ENCODE measurements at places on chromosomes 7 and 10. TPM values are rescaled to one million over a fixed set of nuclear protein-coding genes. Genes with fewer than 3 reads are reported as not detected.
A peak's percentile ranks its signal among the peaks of the same experiment; 100 is the strongest.

The FAM25C gene
- total RNA-seq, result not detected

The VSIR gene
- 274 TPM for total RNA-seq

The TAS2R3 gene
- total RNA-seq, result 0.43 TPM

The CFAP46 gene
- total RNA-seq, result 0.22 TPM

The SEMA3C gene
- 0.16 TPM for total RNA-seq

The PIK3CG gene
- 12.7 TPM for total RNA-seq

The AHR gene
- total RNA-seq, result 60.0 TPM

GRCh38 chr10:112115781-112116385 lies 67.7 kb downstream of the GPAM start:
- DNase-seq, result peak; percentile 14

- no peak for DNase-seq
These were observed 2.1 kb downstream of the CAV1 start for GRCh38 chr7:116526897-116527296.

GRCh38 chr7:77699056-77699455 lies 2.8 kb downstream of the RSBN1L start:
- no peak for DNase-seq

DNA sequence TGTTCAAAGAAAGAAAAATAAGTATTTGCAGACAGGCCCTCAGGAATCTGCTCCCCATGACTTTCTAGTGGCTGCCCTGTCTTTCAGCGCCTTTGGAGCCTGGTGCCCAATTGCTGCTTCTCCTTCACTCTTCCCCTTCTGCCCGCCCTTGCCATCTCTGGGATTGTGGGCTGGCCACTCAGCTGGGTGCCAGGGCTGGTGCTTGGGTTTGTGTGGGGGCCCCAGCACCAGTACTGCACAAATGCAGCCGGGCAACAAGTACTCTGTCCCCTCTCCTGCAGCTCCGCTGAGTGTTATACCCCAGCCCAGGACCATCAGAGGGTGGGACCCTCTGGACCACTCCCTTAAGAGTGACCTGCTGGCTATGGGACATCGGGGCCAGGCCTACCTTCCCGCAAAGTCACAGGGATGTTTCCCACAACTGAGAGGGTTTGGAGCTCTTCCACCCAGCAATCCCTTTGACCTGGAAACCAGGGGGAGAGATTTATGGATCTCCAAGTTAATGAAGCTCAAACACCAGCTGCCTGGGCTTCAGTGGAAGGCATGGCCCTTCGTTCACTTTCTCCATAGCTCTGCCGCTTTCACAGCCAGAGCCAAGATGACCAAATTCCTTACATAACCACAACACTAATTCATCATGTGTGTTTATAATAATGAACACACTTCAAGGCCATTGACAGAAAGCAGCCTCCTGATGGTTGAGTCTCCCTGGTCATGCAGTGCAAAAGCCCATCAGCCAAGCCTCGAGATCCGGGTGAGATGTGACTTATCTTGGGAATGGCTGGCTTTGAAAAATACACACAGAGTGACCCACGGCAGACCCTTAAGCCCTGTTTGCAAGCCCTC lies 313.9 kb upstream of the ZNF32 start:
- no peak for DNase-seq

DNA sequence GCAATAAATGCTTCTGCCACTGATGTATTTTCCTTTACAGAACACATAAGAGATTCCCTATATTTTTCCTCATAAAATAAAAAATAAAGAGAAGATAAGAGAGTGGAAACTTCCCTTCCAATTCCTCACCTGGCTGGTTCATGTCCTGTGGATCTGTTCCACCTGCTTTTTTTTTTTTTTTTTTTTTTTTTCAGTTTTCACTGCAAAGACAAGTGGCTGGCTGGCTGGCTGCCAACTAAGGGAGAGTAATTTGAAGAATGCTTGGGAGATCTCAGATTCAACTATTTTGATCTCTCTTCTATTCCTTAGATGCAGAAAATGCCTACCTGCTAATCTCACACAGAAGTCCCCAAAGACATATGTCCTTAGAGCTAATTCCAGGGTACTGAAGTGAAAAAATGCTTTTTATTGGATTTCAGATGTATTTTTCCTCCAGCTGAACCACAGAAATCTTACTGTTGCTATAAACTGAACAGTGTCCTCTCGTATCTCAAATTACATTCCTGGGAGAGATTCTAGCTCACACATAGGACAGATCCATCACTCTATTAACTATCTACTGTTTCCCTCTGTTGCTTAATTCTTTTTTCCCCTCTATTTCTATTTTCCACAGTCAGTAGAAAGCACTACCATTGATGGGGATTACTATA lies 120.8 kb downstream of the NRCAM start:
- DNase-seq, result no peak

- DNase-seq, result no peak
These were observed 252.5 kb downstream of the TNS3 start for GRCh38 chr7:47329320-47329926.

DNA sequence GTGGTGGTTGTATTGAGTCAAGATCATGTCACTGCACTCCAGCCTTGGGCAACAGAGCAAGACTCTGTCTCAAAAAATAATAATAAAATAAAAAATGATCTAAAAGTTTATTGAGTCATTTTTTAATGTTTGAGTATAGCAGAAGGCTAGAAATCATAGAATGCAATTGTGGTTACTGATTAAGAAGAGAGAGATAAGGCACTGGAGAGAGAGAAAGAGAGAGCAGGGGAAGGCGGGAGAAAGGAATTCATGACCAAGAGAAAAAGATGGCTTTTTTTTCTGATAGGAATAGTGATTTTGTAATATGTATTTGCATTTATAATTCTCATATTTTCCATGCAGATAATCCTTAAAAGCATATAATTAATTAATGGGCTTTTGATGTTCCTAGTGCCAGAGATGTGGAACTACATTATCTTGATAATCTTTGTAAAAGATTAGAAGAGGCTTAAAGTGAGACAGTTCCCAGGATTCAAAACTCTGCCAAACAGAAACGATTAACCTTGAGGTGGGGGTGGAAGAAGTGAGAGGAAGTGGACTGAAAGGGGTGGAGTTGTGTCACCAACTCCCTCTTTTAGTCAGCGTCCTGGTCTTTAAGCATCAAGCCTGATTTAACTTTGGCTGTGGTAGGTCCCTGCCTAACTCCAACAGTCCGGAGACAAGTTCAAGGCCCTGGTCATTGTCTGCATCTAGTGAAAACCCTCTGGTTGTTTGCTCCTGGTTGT lies 76.2 kb downstream of the CHN2 start:
- DNase-seq, result no peak

- no peak for DNase-seq
These were observed 275.4 kb downstream of the GLRX3 start for GRCh38 chr10:130411496-130412085.

DNA sequence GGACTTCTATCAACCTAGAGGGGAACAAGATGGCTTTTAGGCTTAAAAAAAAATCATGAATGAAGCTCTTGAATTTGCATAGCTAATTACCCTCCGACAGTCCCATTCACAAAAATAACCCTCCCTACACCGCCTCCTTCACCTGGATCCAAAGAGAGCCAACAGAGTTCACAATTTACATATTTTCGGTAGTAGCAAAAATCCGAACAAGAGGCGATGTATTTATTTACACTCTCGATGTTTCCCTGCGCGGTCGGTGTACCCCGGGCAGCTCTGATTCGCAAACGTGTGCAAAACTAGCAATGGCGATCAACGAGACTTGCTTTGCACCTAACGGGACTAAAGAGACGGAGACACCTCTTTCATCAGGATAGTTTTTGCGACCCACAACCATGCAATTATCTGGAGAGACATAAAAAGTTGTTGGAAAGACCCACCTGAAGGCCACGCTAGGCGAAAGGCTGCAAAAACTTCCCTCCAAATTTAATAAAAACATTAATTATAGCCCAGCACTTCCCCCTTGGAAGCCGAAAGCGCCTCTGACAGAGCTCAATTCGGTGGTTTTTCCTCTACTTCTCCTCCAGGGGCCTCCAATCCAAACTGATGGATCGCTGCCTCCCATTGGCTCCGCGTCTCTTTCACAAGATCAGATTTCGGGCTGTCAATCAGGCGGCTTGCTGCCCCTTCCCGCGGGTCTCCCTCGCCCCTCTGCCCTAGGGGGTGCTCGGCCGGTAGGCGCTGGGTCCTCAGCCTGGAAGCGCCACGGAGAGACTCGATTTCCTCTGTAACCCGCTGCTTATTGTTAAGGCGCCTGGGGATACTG lies at the start of gene ETV1:
Gene ETV1 (minus strand): TSS at position 541 of the 823 bp plus-strand sequence. CDS start 614 bp downstream, outside the sequence.
- DNase-seq, result no peak

GRCh38 chr10:63421591-63421990 lies 44.2 kb downstream of the JMJD1C start:
- no peak for DNase-seq

- DNase-seq, result no peak
These were observed 58.3 kb downstream of the ZNF518A start for GRCh38 chr10:96188421-96188820.

- DNase-seq, result no peak
These were observed 4.0 kb downstream of the MAFK start for GRCh38 chr7:1534330-1535099.

DNA sequence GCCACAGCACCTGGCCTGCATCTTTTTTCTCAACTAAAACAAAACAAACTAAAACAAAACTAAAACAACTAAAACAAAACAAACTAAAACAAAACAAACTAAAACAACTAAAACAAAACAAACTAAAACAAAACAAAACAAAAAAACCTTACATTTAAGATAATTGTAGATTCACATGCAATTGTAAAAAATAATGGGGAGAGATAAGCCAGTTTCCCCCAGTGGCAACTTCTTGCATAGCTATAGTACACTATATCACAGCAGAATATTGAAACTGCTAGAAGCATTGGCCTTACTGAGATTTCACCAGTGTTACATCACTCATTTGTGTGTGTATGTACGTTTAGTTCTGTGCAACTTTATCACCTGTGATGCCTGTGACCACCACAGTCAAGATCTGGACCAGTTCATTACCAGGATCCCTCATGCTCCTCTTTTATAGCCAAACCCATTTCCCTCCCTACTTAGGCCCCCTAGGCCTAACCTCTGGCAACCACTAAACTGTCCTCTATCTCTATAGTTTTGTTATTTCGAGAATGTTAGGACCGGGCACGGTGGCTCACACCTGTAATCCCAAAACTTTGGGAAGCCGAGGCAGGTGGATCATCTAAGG lies 9.3 kb downstream of the FXYD4 start:
- no peak for DNase-seq

GRCh38 chr7:34672430-34672829 lies 14.4 kb downstream of the NPSR1 start:
- no peak for DNase-seq

DNA sequence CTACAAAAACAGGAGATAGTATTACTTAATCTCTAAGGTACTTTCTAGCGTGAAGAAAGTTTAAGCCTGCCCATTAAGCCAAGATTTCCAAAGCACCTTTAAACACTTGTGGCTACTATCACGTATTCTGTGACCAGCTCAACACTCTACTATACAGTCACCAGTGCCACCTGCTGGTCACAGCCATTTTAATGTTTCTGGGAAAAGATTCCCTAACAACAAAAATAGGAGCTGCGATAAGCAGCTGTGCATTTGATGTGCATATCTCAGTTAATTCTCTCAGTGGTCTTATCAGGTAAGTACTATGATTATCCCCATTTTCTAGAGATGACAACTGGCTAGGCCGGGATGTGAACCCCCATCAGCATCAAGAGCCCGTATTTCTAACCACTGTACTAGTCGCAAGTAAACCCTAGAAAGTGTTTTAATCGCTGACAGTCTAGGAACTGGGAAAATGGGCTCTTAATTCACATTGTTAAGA lies 860 bp downstream of the SEC31B start:
- peak; percentile 59 for DNase-seq

GRCh38 chr10:35442028-35442427 lies 105.7 kb downstream of the CCNY start:
- no peak for DNase-seq

GRCh38 chr7:110754649-110755048 lies 336.3 kb upstream of the LRRN3 start:
- DNase-seq, result no peak

DNA sequence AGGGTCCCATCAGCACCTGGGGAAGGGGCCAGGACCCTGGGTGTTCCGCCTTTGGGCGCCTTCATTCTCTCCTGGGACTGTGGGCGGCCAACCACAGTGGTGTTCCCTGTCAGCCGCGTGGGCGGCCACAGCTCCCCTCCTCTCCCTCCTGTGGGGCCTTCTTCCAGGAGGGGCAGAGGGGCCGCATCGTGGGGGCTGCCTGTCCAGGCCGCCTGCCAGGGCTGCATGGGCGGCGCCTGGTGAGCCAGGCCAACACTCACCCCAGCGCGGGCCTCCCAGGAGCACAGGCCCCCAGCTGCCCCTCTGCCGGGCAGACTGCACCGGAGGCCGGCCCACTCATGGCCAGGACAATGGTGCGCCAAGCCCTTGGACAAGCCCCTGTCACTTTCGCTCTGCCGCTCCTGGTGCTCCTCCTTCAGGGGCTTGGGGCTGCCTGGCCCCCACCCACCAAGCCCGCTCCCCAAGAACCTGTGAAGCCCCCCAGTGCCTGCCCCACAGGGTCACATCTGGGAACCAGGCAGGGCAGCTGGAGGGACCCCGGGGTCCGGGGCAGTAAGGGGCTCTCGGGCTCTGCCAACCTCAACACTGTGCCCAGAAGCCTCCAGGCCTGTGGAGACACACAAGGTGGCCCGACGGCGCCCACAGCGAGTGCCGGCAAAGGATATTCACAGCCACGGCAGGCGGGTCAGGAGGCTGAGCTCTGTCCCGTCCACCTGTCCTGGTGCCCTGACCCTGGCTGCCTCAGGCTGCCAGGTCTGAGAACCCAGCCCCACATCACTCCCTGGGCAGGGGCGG lies 42.8 kb downstream of the AP5Z1 start:
- DNase-seq, result no peak

GRCh38 chr7:20005081-20005480 lies 212.1 kb downstream of the MACC1 start:
- DNase-seq, result no peak

GRCh38 chr10:48838834-48839233 lies 100.8 kb downstream of the LRRC18 start:
- DNase-seq, result no peak

- DNase-seq, result no peak
These were observed 48.1 kb upstream of the TES start for GRCh38 chr7:116162254-116162653.

DNA sequence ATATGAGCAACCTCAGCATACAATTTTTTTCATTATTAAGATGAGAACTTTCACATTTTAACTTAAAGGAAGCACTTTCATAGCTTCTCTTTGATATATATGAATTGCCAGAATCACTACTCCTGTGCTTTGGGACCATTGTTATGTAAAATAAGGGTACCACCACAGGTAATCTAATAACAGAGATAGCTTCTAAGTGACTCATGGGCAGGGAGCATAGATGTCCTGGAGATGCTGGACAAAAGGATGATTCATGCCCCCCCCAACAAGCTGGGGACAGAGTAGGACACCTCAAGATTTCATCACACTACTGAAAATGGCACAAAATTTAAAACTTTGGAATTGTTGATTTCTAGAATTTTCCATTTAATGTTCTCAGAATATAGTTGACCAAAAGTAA lies 641.1 kb downstream of the PCDH15 start:
- DNase-seq, result no peak
